ENCODE measurements at places on chromosomes 3 and 15.

- no peak for DNase-seq
Observed at GRCh38 chr15:66641485-66642315, 60.3 kb upstream of the SMAD6 start.

DNA sequence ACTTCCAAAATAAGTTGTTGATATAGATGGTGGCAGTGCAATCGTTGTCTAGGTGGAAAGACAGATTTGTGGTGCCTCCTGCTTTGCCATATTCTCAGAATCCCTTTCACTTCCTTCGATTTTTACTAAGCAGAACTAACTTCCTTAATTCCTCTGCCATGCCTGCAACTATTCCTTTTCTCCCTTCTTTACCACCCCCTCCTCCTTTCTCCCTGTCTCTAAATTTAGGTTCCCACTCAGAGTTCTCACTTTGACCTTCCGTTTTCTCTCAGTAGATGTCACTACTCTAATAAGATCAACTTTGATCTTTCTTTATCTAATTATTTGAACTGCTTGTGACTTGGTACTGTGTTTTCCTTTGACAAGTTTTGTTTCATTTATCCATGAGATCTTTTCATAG is 351.2 kb downstream of the LPP start:
- no peak for DNase-seq

GRCh38 chr3:30855400-30856292 is 38.8 kb downstream of the GADL1 start:
- no peak for DNase-seq

DNA sequence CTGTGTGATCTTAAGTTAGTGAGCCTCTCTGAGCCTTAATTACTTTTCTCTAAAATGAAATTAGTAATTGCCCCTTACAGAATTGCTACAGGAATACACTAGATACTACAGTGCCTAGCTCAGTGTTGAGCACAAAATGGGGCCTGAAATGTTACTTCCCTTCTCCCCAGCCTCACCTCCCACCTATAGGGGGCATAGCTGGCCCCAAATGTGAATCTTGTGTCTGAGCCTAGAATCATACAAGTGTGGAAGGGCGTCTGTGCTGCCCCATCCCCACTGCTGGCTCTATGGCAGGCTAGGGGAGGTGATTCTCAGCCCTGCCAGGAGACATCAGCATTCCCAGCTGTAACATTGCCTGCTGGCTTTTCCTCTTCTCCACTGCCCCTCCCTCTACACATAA is 42.7 kb downstream of the IFT122 start:
- DNase-seq = peak; percentile 2

DNA sequence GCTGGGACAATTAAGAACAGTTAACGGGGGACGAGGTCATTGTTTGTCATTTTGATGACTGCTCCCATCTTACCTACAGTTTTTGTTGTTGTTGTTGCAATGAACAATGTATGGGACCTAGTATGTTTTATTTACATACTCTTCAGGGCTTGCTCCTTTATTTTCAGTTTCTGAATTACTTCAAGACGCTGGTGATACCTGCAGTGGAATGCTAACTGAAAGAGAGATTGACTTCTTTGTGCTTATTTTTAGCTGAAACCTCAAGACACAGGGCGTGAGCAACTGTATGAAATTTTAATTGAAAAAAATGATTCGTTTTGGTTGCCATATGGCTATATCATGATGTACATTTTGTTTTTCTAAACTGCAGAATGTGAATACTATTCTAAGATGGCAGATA is 297.9 kb downstream of the EDEM1 start:
- no peak for DNase-seq

- no peak for DNase-seq
Observed at GRCh38 chr3:139299261-139300132, 44.3 kb upstream of the MRPS22 start.

DNA sequence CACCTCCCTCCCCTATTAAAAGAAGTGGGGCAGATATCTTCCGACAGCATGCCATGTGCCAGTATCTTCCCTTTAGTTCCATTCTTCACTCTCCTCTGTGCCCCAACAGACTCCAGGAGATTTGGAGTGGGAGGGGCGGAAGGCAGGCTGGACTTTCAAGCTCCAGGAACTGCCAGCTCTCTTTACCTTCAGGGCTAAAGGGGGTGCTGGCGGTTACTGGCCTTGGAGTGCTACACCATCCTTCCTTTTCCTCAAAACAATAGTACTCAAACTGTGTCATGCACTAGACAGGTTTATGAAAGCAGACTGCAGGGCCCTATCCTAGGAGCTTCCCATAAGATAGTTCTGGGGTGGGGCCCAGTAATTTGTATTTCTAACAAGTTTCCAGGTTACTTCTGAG is 6.0 kb downstream of the LINS1 start:
- no peak for DNase-seq

DNA sequence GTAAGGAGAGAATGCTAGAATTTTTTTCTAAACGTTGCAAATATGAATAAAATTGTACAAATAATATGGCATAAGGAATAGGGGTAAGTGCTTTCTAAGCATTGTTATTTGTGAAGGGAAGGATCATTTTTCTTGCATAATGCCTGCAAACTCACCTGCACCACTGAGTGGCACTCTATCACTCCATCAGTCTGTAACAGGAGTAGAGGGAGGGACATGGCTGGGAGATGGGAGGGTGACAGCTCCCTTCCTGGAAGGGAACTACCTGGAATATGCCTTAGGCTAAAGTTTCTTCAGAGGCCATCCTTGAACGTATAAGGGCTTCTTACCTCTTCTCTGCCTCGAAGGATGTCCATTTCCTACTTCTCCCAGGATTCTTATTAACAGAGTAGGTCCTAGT is 3.0 kb downstream of the NAALADL2 start:
- DNase-seq = no peak

- no peak for DNase-seq
Observed at GRCh38 chr3:94028093-94028837, at the start of gene STX19. Gene STX19, minus strand, starts transcription at chr3:94028597. Its CDS starts 13,328 bp downstream, at chr3:94015269.

- no peak for DNase-seq
Observed at GRCh38 chr3:87218560-87218959, 8.5 kb upstream of the CHMP2B start.

DNA sequence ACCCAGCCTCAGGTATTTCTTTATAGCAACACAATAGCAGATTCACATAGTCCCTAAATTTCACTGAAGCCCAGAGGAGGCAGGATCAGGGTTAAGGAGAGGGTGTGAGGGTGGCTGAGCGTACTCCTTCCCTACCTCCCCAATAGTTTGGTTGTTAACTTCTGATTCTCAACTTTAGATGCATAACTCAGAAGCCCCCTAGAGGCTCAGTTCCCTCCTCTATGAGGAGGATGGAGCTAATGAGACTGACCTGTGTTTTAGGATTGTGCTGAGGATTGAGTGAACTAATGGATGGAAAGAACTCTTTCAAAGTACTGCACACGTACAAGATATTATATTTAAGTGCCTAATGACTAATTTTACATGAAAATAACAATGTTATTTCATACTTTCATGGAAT is 249.3 kb upstream of the SOX14 start:
- no peak for DNase-seq

DNA sequence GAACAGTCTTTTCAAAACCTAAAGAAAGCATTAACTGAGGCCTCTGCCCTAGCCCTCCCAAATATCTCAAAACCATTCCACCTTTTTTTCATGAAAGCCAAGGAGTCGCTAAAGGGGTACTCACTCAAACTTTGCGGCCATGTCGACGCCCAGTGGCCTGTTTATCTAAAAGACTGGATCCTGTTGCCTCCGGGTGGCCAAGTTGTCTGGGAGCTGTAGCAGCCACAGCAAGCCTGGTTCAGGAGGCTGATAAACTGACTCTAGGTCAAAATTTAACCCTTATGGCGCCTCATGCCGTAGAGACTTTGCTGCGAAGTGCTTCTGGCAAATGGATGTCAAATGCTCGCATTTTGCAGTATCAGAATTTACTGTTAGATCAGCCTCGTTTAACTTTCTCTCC is 39.5 kb downstream of the ZBTB11 start:
- no peak for DNase-seq

GRCh38 chr3:165820671-165821123 is 16.5 kb downstream of the BCHE start:
- no peak for DNase-seq

DNA sequence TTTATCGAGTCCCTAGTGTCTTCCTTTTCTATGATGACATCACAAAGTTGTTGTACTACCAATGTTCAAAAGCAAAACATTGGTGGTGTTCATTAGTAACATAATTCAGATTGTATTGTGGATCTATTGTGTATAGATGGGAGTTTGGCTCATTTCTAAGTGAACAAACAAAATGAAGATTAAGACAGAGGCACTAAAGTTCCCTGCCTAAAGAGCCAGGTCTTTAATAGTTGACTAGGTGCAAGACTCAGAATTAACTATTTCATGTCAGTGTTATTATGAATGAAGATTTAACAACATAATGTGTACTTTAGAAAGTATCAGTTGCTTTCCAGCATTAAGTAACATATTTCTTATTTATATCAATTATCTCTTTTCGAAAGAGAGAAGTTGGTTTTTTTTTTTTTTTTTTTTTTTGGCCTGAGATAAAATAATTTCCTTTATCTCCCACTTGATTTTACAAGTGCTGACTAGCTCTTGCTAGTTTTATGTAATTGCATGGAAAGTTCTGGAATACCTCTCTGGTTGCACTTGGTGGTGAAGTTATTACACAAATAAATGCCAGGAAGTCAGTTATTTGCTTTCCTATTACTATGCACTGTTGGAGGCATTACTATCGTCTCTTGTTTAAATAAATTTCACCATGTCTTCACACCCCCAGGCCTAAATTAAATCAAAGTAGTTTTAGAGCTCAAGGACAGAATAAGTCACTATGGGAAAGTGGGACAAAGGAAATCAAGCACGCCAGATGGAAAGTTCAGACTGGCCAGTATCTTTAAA is 48.7 kb downstream of the NAALADL2 start:
- no peak for DNase-seq

DNA sequence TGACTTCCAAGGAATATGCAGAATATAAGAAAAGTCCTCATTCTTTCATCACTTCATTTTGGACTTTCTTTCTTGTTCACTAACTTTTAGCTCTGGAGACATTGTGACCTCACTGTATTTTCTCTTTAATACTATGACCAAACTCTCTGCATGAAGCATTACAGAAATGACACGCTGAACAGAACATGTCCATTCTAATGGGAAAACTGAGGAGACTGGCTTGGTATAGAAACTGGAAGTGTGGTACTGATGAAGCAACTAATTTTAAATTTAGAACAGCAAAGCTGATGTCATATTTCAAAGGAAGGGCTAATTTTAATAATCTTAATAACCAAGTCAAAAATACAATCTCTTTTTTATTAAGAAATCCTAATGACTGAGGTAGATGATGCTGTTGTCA is 4.7 kb downstream of the DPH3 start:
- no peak for DNase-seq

- no peak for DNase-seq
Observed at GRCh38 chr3:40790746-40791145, 266.0 kb downstream of the ZNF621 start.

DNA sequence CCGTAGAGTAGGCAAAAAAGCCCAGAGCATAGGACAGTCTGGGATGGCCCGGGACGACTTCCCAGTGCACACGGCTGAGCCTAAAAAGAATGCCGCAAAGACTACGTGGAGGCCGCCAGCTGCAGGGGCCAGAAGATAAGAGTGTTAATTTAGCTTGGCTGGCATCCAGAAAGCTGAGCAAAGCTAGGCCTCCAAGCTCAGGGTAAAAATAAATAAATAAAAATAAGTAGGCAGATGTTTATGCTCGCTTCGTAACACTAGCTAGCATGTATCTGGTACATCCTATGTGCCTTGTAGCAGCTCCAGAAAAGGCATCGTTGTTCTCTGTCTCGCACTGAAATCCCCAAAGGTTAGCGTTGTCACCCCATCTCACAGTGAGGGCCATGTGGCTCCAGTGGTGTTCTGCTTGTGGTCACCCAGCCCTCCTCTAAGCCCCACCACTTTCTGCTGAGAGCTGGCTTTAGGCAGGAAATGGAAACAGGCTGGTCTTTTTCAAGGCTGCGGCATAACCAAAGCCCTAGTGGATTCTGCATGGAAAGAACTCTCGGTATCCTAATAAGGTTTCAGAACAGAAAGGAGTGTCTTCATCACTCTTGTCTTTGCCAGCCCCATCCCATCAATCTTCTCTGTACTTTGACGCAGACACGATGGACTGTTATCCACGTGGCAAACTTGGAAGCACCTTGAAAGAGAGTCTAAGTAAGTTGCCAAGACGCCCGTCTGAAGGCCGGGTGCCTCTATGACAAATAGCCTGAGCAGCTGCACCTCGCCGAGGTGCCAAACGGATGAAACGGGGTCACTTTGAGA is 58.1 kb upstream of the MEF2A start:
- DNase-seq = peak; percentile 80

DNA sequence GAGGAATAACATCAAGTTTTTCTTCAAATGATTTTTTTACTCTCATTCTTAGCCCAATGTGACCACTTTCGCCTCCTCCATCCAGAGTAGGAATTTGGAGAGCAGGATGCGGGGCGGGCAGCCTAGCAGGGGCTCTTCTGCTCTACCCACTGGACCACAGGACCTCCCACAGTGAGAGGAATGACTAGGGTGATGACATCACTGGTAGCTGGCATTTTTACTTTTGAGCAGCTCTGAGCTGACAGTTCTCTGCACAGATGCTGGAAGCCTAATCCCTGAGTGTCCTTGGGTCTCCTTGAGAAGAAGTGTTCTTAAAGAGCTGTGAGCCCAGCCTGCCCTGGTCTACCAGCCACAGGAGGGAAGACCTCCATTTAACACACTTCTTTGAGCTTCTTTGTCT is 1.4 kb upstream of the HCN4 start:
- no peak for DNase-seq

DNA sequence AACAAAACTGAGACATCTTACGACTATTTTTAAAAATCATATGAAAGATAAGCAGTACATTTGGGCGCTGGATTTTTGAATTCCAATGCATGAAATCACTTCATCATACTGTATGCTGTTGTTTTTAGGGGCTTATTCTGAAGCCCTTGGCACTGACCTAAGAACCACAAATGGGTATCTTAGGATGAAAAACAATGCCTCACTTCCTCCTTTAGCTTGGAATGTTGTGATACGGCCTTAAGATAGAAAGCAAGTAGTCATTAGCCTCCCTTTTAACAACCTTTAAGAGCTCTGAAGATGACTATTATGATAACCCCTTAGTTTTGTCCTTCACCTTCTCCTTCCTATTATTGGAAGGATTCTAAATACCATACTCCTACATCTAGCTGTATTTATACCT is 289.8 kb downstream of the ARPP21 start:
- no peak for DNase-seq

DNA sequence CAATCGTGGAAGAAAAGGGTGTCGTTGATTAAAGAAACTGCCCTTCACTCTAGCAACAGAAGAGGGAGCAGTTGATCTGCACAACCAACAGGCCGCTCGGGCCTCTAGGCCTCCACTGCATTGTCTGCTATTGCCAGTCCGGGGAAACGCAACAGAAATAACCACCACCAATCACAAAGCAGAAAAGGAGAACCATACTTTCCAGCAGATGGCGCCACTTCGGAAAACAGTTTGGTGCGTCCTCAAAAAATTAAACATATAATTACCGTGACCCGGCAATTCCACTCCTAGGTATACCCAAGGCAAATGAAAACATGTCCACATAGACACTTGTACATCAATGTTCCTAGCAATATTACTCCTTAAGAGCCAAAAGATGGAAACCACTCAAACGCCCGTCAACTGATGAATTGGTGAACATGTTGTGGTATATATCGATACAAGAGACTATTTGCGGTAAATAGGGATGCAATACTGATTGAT is 154.1 kb downstream of the TJP1 start:
- no peak for DNase-seq

GRCh38 chr15:100891307-100892012 is 11.8 kb downstream of the ALDH1A3 start:
- DNase-seq = no peak

- DNase-seq = no peak
Observed at GRCh38 chr3:52422669-52423068, 22.2 kb downstream of the SEMA3G start.
